Stimulated activated CD8-positive, alpha-beta memory T cell treated with anti-CD3 and anti-CD28 coated beads, Interleukin-4, amount 100 ng/mL, for 4 hours (primary cell): ENCODE measurements at places on chromosomes 5 and 9.

GRCh38 chr5:40401284-40402006 lies 278.3 kb upstream of the PTGER4 start:
- no peak for DNase-seq

DNA sequence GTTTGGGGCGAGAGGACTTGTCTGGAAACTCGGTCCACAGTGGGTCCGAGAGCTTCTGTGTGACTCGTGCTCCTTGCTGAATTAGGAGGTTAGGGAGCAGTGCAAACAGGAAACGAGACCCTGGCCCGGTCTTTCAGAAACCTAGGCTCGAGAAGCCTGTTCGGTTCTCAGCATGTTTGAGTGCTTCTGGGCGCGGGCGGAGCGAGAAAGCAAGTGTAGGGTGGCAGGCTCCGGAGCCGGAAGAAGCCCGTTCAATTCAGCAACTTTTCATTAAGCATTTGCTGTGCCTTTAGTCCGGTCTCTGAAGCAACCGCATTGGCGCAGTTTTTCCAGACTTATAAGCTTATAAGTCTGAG lies 547 bp downstream of the CLTA start:
- peak; percentile 21 for DNase-seq

DNA sequence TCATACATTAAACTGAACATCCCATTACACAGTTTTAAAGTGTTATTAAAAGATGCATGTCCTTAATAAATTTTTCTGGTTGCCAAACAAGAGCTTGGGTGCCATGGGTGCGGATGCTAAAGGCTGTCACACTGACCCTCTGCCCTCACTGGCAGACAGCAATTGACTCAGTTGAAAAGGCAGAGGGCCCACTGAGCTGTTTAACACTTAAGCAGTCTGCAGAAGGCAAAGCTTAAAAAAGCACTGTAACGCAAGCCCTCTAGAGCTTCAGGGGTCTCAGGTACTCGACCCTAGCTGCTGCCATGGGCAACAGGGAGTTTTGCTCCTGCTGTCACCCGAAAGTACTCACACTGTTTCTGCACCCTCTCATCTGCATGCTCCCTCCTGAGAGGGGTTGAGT lies 726.4 kb upstream of the TYRP1 start:
- no peak for DNase-seq

DNA sequence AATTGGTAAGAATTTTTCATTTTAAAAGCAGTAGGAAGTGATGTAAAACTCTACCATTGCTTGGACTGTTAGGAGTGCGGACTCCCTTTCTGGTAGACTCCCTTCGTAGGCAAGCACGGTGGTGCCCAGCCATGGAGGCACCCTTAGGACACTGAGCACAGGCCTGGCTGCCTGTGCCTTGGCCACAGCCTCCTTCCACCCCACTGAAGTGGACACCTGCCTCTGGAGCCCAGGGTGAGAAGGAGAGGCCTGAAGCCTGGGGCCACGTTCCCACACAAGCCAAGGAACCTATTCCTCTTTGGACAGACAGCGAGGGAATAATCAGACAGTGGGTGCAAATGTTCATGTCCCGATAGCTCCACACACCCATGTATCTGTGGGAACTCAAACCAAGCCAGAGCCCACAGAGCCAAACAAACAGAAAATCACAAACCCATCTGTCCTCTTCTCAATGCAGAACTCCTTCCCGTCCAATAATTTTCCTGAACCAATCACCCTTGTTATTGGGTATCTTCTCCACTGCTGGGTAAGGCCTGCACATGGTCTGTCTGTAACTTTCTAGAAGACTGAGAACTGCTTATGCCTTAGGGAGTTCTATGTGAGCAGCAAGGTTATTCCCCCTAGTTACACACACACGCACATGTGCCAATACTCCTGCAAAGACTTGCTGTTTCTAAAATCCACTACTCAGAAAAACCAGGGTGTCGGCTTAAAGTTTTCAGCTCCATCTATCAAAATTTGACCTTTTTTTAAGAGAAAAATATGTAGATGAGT lies 45.2 kb downstream of the UBE2QL1 start:
- no peak for DNase-seq

- DNase-seq = no peak
Observed at GRCh38 chr5:151167022-151167421, 9.4 kb upstream of the ANXA6 start.

- DNase-seq = no peak
Observed at GRCh38 chr9:126793686-126794417, 11.0 kb upstream of the ZBTB43 start.

DNA sequence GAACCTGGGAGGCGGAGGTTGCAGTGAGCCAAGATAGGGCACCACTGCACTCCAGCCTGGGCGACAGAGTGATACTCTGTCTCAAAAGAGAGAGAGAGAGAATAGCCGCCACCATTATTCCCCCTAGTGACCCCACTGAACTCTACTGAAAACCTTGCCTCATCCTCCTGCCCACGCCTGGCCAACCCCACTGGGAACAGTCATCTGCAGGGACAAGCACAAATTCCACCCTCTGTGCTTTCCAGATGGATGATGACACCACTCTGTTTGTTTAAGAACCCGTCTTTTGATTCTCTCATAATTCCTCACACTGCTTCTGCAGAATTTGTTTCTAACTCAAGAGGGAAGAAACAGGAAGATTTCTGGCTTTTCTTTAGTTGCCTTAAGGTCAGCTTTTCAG lies 12.2 kb downstream of the BHMT2 start:
- DNase-seq = no peak

DNA sequence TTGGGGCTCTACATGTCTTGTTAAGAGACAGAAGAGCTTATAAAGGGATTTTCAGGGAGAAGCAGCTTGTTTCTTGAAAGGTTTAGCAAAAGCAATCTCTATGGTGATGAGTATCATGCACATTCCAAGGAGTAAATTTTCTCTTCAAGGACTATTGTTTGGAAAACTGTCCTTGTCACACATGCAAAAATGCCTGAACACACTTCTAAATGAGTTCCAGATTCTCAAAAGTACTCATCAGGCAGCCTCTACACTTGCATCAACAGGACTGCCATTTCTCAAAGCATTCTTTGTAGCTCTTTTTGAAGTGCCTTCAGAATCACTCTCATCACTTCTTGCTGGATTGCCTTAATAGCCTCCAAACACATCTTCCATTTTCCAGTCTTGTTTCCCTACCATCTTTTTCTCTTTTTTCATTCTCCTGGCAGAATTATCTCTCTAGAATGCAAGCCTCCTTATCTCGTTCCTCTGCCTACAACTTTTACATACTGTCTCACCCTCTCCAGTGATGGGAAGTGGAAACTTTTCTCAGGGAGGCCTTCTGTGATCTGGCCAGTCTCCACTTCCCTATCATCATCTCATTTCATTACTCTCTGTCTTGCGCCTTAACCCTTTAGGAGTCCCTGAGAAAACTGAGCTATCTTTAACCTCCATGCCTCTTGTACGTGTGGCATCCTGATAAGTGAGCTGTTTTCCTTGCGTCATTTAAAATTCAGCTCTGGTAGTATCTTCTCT lies 631.5 kb upstream of the TLE4 start:
- no peak for DNase-seq

- no peak for DNase-seq
Observed at GRCh38 chr5:130601-131131, 38.7 kb downstream of the PLEKHG4B start.

GRCh38 chr9:78280982-78281668 lies 15.8 kb upstream of the PSAT1 start:
- no peak for DNase-seq

DNA sequence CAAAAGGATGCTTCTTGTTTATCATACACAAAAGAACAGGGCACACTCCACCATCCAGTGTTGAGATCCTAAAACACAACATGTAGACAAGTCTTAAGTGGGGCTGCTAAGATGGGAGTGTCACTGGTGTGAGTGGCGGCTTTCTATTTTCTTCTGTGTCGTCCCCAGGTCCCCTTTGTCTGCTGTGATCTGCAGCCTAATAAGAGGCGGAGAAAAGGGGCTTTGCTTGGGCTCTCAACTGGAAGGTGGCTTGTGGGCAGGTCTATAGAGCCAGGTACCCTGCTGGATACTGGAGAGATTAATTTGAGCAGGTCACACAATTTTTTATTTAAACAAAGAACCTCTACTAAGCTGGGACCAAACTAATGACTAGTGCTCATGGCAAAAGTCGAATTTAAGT lies 126.1 kb upstream of the SAP30L start:
- DNase-seq = no peak

- peak; percentile 63 for DNase-seq
Observed at GRCh38 chr5:150217873-150218692, 28.2 kb downstream of the SLC6A7 start.
